HFF-Myc (cell line): ENCODE measurements at places on chromosomes 12 and 14.

DNA sequence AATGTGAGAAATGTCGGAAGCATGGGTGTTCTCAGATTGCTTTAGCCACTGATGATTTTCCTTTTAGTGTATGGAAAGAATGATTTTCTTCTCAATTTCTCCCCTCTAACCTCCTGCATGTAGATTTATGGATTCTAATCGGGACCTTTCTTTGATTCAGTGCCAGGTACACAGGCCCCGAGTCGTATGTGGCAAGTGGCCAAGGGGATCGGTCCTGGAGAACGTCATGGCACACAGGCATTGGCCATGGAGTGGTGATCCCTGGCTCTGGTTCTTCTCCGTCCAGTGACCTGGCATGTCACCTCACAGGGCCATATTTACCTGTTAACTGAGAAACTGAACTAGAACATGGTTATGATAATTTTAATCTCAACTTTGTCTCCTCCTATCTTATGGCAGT is 58.1 kb downstream of the ETV6 start:
- no peak for DNase-seq

DNA sequence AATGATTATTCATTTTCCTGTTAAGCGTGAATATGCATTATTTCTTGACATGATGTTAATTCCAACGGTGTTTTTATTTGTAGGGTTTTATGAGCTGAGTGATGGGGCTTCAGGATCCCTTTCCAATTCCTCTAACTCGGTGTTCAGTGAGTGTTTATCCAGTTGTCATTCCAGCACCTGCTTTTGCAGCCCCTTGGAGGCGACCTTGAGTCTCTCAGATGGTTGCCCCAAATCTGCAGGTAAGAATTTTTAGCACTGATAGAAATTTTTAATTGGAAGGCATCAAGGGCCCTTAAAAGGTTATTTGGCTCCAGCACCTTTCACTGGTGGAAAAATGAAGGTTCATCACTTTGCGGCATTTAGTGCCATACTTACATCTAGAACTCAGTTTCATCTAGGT is 3.7 kb downstream of the DACT1 start:
- no peak for DNase-seq

DNA sequence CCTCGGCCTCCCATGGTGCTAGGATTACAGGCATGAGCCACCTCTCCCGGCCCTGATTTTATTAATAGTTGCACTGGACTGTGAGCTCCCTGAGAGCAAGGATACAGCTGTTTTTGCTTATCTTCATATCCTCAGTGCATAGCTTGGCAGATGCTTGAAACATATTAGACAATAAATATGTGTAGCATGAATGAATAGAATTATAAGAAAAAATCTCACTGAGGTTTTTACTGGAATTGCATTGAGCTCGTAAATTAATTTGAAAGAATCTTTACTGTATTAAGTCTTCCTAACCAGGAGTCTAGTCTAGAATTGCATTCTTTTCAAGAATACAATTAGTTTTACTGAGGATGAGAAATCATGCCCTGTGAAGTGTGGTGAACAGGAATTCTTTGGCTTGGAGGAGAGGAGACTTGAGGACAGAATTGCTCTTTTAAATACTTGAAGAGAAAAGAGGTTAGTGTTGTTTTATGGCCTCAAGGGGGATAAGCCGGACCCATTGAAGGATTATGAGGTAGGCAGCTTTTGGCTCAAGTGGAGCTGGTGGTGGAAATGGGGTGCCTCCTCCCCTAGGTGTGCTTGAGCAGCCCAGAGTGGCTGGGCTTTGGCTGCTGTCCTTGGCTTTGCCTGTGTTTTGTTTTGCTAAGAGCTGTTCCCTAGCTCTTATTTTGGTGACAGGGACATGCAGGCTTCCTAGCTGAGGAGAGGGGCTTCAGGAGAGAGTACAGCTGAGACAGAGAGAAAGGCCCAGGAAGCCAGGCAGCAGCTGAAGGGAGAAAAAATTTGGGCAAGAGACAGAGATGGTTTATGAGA is 34.0 kb downstream of the PLEKHD1 start:
- DNase-seq, result no peak

GRCh38 chr12:117599849-117600248 is 238.4 kb upstream of the NOS1 start:
- DNase-seq, result no peak

DNA sequence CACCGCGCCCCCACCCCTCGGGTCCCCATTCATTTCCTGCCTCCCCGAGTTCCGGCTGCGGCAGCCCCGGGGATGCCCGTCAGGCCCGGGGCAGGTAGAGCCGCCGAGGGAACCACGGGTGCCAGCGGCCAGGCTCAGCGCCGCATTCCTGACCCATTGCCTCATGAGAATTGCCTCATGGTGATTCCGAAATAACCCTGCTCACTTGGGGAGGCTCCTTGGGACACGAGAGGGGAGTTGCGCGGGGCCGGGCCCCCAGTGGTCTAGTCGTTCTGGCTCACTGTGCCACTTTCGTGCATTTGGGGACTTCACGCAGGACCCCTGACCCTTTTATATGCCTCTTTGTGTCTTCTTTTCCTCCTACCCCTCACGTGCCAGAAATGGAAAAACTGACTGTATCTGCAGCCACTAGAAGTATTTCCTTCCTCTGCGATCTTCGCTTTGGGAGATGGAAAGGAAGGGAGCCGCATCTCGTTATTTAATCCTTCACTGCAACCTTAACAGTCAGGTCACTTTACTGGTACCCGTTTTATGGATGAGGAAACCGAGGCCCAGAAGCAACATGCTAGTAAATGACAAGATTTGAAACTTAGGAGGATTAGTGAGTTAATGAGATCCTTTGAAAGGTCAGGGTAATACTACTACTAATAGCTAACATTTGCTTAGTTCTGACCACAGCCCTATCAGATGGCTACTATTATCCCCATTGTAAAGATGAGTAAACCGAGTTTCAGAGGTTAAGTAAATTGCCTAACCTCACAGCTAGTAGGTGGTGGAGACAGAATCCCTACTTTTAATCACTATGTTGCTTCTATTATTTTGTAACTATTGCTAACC is 768 bp downstream of the PTPN11 start:
- DNase-seq, result no peak

DNA sequence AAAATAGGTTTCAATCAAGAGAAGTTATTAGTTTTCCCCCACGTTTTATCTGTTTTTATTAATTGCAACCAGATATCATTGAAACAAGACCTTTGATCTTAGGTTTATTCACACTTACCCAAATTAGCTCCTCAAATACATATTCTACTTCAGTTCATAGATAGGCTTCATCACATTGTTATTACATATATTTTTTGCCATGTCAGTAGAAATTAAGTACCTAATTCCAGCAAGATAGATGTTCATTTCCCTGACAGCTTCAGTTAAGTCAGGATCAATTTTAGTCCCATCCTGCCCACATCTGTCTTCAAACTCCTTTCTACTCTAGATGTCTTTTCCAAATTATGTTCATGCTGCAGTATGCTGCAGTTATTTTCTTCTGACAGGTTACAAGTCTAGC is 388.8 kb downstream of the TMTC2 start:
- no peak for DNase-seq

- no peak for DNase-seq
Observed at GRCh38 chr14:31124197-31124596, 83.4 kb downstream of the HECTD1 start.

GRCh38 chr12:113245695-113246477 is 24.6 kb downstream of the TPCN1 start:
- peak; percentile 87 for DNase-seq

- DNase-seq, result no peak
Observed at GRCh38 chr14:103136388-103137271, 13.4 kb downstream of the TNFAIP2 start.

DNA sequence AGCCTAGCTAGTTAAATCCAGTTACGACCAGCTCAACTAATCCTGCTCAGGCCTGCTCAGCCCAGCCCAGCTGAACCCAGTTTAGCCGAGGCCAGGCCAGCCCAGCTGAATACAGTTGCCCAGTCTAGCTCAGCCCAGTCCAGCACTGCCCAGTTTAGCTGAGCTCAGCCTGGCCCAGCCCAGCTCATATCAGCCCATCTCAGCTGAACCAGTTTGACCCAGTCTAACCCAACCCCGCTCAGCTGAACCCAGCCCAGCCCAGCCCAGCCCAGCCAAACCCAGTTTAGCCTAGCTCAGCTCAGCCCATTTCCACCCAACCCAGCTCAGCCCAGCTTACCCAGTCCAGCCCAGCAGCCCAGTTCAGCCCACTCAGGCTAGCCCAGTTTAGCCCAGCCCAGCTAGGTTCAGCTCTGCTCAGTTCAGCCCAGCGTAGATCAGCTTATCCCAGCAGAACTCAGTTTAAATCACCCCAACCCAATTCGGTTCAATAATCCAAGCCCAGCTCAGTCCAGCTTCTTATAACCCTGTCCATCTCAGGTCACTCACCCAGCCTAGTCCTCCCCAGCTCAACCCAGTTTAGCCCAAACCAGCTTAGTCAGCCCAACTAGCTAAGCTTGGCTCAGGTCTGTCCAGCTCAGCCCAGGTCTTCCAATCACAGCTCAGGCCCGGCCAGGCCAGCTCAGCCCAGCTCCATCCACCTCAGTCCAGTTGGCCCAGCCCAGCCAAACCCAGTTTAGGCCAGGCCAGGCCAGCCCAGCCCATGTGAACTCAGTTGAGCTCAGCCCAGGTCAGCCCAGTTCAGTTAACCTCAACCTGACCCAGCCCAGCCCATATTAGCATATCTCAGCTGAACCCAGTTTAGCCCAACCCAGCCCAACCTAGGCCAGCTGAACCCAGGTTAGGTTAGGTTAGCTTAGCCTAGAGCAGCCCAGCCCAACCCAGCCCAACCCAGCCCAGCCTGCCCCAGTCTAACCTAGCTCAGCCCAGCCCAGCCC is 76.7 kb downstream of the TMEM121 start:
- no peak for DNase-seq

DNA sequence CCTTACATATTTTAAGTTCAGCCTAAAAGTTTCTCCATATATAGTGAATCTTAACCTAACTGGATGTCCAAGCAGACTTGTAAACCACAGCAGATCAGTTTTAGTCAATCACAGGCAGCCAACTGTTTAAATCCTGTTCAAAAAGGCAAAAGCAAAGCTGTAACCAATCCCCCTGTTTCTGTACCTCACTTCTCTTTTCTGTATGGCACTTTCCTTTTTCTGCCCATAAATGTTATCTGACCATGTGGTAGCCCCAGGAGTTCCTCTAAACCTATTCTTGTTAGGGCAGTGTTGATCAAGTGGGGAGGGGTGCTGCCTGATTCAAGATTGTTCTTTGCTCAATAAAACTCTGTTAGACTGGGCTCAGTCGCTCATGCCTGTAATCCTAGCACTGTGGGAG is 8.5 kb upstream of the DACT1 start:
- no peak for DNase-seq

GRCh38 chr12:131808744-131809371 is 19.3 kb upstream of the MMP17 start:
- no peak for DNase-seq

- no peak for DNase-seq
Observed at GRCh38 chr14:66037361-66037760, 448.8 kb upstream of the CCDC196 start.

DNA sequence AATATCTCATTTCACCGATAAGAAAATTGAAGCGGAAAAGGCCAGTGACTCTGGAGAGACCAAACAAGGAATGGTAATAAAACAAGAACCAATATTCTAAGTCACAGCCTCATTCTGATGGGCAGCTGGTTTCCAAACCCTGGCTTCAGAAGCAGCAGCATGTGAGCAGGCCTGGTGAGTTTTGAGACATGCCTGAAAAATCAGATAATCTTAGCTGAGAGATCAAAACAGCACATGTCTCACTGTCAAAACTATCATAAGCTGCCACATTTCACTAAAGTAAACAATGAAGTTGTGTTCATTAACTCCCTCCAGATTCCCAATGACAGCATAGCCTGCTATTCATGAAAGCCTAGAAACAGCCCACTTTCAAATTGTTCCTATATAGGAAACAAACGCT is 36.5 kb downstream of the CIT start:
- no peak for DNase-seq

DNA sequence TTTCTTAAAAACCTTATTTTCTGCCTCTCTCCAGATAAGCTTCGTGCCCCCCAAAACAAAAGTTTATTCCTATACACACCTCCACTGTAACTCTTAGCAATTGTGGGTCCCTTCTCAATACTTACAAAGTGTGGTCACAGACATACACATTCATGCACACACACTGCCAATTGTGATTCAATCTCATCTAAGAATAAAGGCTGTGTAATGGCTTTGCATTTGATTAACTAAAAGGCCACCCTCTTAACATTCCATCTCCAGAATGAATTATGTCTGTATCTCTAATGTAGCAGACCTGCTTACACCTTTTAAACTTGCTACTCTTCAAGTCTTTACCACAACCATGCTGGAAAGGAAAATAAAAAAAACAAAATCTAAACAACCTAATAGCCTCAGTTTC is 49.5 kb downstream of the MYF5 start:
- no peak for DNase-seq

DNA sequence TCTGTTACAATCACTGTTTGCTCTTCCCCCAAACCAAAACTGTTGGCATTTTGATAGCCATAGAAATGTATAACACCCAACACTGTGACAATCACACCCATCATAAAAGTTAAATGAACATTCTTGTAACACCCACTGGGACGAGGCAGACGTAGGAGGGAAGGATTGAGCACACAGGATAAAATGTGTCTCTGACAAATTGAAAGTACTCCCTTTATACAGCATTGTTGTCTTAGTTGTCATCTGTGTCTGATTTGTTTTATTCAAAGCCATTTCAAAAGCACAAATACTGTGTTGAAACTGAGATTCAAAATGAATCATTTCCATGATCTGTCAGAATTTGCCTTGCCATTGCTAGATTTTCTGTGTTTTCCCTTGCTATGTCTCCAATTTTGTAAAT is 436.3 kb downstream of the TMTC2 start:
- DNase-seq, result no peak
